ENCODE measurements at places on chromosomes 2 and 18.

DNA sequence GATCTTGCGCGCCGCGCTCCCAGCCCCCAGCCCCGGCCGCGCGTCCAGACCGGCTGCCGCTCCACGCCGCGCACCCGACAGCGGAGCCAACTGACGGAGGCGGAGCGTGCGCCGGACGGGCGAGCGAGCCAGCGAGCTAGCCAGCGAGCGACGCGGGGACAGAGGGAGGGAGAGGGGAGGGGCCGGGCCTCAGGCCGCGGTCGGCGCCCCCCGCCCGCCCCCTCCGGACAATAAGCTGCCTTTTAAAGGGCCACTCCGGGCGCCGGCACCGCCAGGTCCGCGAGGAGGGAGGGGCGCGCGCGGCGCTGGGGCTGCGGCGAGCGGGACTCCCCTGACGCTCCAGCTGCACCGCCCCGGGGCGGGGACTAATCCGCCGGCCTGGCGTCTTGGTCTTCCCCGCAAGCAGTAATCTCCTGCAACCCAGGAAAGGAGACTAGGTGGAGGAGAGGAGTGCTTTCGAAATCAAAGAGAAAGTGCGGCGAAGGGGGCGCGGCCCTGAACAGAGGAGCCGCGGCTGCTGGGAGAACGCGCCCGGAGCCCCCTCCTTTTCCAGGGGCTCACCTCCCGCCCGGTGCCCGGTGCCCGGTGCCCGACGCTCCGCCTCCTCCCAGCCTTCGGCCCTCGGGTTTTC lies at the start of gene BIN1:
TSS of gene BIN1 (minus strand) at position 164 of the 631 bp plus-strand sequence. CDS start 211 bp downstream, outside the sequence.
- peak; percentile 52 for DNase-seq

DNA sequence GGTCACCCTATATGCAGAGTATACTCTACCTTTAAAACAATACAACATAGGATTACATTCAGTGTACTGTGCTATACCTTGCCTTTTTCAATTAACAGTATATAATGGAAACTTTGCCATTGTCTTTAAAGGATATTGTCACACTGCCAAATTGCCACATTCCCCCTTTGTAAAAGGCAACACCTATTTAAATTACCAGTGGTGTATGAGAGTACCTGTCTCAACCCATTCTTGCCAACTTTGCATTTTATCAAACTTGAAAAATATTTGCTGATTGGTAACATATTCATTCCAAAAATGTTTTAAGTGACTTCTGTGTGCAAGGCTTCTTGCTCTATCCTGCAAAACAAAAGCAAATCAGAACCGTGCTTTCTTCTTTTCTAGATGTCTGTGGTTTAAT lies 92.9 kb downstream of the FMNL2 start:
- no peak for DNase-seq

DNA sequence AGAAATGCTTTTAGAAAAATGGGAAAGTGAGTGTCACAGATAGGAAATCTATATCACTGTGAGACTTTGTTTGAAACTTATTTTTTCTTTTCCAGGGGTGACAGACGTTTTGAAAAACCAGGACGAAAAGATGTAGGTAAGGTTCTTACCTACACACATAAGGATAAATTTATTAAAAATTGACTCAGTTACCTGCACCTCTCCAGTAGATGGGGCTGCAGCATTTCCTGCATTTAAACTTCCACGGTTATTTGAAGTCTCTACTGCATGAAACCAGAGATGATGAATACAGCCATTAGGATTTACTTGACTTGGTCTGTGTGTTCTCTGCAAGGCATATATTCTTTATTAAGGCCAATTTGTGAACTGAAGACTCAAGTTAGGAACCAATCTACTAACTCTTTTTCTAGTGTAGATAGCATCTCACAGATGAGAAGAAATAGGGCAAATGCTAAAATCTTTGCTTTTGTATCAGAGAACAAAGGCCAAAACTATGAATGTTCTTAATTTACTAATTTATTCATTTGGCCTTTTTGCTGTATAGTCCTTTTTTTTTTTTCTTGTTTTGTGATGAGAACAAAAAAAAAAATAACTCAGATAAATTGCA lies 15.0 kb downstream of the KCNJ13 start:
- no peak for DNase-seq

DNA sequence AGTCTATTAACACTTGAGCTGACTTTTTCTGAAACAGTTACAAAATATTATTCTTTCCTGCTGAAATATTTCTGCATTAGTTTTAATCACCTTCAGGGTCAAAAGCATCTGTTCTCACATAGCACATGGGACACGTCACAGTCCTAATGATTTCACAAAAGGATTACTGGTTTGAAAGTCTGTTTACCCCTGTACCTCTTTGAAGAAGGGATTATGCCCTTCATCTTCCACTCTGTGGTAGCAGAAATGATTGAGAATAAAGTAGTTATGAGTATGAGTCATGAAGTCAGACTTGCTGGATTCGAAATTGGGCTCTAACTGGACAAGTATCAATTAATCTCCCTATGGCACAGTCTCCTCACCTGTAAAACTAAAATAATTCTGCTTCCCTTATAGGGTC lies 121.2 kb downstream of the SATB2 start:
- no peak for DNase-seq

Data from bone marrow (tissue), 2 donors.